ENCODE measurements at places on chromosomes 11 and 22. TPM values are rescaled to one million over a fixed set of nuclear protein-coding genes. Genes with fewer than 3 reads are reported as not detected.

POU2AF1 gene
- total RNA-seq: not detected

CYP2D6 gene
- under 0.01 TPM for total RNA-seq

UEVLD gene
- 33.2 TPM for total RNA-seq

MIOX gene
- total RNA-seq: not detected

MS4A15 gene
- total RNA-seq: not detected

SNX32 gene
- total RNA-seq: under 0.01 TPM

BBOX1 gene
- not detected for total RNA-seq

GRIA4 gene
- total RNA-seq: 12.2 TPM

SLC22A25 gene
- not detected for total RNA-seq

DNA sequence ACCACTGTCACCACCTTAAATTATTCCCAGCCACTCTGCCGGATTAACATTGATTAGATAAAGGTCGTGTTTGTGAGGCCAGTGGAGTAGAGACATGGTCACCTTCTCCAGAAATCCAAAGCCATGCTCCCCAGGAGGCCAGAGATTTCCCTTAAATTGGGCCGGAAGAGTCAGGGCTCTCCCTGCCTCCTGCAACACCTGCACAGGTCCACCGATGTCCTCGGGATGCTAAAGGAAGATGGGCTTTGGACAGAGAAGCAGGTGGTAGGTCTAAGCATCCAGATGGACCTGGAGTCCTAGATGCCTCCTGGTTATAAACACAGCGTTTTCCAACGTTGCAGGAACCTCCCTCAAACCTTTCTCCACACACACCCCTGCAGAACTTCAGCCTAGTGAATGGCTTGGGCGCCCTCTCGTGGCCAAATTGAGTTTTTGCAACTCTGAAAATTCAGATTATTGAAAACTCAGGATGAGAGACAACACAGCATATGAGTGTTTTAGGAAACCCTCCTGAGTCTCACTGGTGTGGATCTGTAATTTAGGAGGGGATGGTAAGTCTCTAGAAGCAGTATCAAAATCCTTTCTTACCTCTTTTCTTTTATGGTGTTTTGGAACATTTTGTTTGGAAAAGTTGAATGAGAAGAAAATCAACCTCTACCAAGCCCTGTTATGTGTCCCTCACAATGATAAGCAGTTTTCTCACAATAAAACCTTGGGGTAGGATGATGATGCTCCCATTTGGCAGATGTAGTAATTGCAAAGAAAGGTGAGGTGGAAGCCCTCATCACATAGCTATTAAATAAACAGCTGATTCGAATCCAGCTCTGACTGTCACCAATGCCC, 109.6 kb downstream of the RRAS2 start:
- peak; percentile 57 for DNase-seq

GRCh38 chr11:8178297-8178696, 9.5 kb upstream of the RIC3 start:
- no peak for DNase-seq

GRCh38 chr11:61733120-61733978, 19.1 kb upstream of the MYRF start:
- peak; percentile 86 for DNase-seq

- DNase-seq: no peak
Measured at GRCh38 chr22:49617866-49618676, 209.6 kb downstream of the BRD1 start.

DNA sequence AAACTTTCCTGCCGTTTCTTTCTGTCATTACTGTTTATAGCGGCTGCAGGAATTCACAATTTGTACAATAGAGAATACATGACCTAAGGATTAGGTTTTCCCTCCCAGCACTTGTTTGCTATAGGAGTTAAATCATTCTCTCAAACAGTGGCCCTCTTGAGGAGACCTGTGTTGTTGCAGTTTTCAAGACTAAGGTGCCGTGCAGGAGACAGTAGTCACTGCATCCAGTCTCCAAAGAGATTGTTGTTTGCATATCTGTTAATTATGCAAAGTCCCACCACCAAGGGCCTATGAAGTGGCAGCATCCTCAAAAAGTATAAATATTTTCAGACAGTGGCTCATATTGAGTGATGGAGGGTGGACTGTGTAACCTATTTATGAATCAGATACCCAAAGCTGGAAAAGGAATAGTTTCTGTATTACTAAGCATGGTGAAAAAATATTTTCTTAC, 2.3 kb downstream of the PRSS23 start:
- peak; percentile 49 for DNase-seq

DNA sequence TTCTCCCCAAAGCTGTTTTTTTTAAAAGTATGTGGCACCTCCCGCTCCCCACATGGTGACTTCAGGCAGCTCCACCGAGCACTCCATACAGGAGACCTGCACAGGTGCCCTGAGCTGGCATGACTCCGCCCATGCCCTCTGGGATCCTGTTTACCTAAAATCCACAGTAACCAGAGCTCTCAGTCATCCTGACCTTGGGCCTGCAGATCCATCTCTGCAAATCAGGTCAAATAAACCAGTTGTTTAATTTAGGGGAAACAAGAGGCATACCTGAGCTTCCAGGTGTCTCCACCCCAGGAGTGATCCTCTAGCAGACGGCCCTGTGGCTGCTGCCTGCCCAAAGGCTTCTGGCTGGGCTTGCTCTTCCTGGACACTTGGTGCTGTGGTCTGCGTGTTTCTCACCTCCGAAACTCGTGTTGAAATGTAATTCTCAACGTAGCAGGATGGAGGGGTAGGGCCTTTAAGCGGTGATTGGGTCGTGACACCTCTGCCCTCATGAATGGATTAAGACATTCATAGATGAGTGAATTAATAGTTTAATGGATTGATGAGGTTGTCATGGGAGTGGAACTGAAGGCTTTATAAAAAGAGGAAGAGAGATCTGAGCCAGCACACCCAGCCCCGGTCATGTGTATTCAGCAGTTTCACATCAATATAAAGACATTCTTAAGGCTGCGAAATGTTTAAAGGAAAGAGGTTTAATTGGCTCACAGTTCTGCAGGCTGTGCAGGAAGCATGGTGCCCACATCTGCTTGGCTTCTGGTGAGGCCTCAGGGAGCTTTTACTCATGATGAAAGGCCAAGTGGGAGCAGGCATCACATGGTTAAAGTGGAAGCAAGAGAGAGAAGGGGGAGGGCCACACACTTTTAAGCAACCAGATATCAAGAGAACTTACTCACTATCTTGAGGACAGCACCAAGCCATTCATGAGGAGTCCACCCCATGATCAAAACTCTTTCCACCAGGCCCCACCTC, 34.1 kb downstream of the LINC01488 start:
- DNase-seq: no peak

GRCh38 chr11:46387919-46388618, 3.5 kb downstream of the CHRM4 start:
- no peak for DNase-seq

GRCh38 chr22:49606562-49607290, 220.9 kb downstream of the BRD1 start:
- no peak for DNase-seq

GRCh38 chr11:43458486-43458885, 99.8 kb downstream of the TTC17 start:
- no peak for DNase-seq

GRCh38 chr11:44018829-44019228, 29.0 kb upstream of the ACCSL start:
- DNase-seq: no peak

DNA sequence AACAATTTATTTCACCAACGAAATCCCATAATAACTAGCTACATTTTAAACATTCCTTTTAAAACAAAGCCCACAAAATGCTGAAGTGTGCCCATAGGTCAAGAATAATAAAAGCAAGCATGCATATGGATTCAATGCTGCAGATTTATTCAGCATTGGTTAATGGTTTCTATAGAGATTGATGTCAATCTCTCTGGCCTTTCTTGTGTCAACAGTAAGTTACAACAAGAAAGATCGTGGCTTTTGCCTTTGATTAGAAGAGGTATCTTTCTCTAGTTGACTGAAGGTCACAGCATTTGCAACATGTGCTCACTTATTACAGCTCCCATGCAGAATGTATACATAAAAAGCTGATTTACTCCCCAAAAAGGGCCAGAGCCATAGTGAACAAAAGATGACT, 1.4 kb upstream of the SOX6 start:
- DNase-seq: no peak

DNA sequence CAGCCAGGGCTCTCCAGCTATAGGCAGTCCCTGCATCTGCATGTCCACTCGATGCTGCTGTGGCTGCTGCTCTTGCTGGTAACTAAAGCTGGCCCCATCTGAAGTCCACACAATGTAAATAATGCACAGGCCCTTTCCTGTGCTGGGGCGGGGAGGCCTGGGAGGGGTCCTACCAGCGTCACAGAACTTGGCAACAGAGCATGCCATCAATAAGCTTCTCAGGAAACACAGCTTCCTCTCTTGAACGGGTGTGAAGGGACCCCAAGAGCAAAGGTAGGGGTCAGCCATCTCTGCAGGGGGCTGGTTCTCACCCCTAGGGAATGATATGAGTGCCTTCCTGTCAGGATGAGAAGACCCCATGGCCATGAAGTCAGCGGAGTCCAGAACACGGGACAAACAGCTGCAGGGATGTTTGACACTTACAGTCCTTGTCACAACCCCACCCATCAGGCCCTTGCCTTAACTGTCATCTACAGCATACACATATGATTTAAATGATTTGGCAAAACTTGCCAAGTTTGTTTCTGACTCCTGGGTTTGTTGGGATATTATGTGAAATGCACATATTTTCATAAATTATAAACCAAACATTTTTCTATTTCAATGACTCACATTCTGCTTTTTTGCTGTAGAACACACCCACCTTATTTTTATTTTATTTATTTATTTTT, 39.1 kb upstream of the LYVE1 start:
- DNase-seq: no peak

DNA sequence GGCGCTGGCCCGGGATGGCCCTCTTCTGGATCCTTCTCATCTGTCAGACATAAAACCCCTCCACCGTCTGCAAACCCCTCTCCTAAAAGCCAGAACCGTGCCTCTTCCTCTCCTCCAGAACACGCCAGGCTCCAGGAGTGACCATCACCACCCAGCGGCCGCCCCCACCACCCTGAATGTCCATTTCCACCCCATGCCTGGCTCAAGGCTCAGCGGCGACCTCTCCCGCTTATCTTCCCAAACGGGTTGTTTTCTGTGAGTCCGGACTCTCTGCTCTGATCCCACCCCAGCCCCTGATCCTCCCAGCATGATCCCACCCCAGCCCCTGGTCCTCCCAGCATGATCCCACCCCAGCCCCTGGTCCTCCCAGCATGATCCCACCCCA, 37.6 kb downstream of the CELSR1 start:
- no peak for DNase-seq

Measured in fibroblast of villous mesenchyme (primary cell).